ENCODE measurements at places on chromosomes 11 and 22.

DNA sequence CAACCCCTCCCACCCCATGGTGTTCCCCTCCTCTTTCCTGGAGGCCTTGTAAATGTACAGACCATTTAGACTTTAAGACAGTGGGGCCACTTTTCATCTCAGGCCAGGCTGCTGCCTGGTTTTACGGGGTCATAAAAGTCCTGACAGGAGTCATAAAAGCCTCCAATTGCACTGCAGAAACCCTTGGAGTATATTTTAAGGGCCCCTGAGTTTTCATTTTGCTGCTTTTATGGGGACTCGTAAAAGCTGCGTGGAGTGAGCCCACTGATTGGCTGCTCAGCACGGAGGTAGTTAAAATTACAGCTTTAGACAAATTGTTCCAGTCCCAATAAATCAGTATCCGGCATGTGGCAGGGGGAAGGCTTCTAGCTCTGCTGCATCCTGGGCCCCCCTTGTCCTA lies 627.6 kb downstream of the NTM start:
- DNase-seq, result no peak

DNA sequence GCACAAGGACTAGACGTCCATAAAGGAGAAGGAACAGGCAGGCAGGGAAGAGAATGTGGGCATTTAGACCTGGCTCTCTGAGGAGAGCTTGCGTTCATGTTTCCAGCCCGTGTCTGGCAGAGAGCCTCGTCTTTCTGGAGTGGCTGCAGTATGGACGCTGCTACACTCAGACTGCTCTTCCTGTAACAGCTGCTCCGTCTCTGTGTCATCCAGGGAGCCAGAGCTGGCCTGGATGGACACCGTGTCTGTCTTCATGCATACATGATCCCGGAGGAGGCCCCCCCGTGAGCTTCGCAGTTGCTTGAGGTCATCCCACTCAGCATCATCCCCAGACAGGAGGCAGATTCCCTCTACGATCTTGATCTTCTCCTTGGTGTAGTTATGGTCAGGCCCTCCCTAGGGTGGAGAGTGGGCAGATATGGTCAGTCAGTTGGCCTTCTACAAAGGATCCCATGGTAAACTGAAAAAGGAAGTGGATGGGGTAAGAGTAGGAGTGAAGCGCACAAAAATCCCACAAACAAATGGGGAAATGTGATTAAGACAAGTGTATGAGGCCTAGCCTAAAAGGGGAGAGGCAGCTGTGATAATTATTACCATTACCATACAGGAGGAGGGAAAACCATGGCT lies 13.0 kb upstream of the CKAP5 start:
- no peak for DNase-seq

DNA sequence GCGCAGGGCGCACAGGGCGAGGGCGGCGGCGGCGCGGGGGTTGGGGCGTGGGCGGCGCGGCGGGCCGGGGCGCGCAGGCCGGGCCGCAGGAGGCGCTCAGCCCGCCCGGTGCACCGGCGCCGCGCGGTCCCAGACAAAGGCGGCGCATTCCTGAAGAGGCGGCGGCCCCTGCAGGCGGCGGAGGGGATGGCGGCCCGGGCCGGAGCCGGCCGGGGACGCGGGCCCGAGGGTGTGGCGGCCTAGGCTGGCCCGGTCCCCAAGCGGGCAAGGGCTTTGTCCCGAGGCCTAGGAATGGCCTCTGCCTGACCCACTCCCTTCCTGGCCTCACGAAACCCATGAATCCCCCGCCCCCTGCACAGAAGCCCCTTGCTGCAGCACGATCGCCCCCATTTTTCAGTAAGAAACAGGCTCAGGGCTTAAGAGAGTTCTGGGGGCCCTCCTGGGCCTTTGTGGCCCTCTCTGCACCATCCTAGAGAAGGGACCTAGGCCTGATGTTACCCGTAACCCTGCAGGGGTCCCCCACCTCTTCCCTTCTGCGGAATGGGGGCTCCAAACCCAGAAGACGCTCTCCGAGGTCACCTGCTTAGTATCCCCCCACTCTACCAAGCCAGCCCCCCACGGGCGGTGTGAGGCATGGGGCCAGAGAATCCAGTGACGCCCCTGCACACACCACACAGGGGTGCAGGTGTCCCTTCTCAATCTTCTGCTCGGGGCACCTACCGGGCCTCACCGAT lies at the start of gene RTN4R:
TSS of gene RTN4R (minus strand) at position 40 of the 734 bp plus-strand sequence. CDS start 226 bp downstream, outside the sequence.
- peak; percentile 60 for DNase-seq

GRCh38 chr11:103601225-103601846 lies 435.1 kb upstream of the DDI1 start:
- DNase-seq, result peak; percentile 48

- no peak for DNase-seq
Measured at GRCh38 chr11:73781303-73781702, 6.4 kb upstream of the MRPL48 start.

DNA sequence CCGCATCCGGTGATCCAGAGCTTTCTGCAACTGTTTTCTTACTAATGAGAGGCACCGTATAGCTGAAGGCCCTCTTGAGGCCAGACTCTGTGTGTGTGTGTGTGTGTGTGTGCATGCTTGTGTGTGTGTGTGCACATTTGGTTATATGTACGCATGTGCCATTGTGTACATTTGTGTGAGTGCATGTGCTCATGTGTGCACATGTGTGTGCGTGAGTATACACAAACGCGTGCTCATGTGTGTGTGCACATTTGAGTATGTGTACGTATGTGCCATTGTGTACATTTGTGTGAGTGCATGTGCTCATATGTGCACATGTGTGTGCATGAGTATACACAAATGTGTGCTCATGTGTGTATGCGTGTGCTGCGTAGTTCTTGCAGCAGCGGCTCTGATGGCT lies 12.3 kb upstream of the FGF19 start:
- DNase-seq, result no peak

GRCh38 chr11:10556590-10556989 lies 11.9 kb downstream of the LYVE1 start:
- DNase-seq, result no peak

DNA sequence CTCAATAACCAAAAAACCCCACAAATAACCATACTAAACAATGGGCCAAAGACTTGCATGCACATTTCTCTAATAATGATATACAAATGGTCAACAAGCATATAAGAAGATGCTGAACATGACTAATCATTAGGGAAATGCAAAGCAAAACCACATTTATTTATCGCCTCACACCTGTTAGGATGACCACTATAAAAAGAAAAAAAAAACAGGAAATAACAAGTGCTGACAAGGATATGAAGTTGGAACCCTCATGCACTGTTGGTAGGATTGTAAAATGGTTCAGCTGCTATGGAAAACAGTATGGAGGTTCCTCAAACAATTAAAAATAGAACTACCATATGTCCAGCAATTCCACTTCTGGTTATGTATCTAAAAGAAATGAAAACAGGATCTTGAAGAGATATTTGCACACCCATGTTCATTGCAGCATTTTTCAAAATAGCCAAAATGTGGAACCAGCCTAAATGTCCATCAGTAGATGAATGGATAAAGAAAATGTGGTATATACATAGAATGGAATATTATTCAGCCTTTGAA lies 66.2 kb downstream of the AMBRA1 start:
- no peak for DNase-seq

GRCh38 chr11:14262271-14262846 lies 96.6 kb downstream of the RRAS2 start:
- no peak for DNase-seq

DNA sequence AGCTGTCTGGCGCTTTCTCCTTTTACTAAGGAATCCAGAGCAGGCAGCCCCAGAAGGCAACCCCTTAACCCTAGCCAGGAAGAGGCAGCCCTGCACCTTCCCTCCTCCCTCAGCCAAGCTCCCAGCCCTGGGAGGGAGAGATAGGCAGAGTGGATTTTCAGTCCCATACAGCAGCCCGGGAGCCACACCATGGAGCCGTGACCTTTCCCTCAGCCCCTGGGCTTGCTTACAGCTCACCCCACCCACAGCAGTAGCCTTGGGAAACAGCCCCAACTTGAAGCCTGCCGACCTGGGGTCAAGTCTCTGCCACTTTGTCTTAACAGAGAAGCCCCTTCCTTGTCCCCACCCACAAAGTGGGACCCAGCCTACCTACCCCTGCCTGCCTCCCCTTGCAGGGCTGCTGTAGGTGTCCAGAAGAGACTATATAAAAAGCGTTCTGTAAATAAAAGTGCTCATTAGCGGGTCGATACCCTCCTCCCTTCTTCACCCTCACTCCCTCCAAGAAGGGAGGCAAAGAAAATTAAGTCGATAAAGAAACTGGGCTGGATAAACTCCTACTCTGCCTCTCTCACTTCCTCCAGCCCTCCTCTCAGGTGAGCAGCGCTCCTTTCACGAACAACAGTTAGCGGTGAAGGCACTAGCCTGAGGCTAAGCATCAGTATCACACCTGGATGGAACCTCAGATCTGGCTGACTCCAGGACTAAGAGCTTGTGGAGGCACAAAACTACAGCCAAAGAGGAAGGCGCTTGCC lies 4.2 kb downstream of the TST start:
- no peak for DNase-seq

- DNase-seq, result no peak
Measured at GRCh38 chr11:84963240-84963639, 663.9 kb downstream of the DLG2 start.

GRCh38 chr22:39146256-39147101 lies 6.0 kb downstream of the CBX7 start:
- no peak for DNase-seq

- peak; percentile 40 for DNase-seq
Measured at GRCh38 chr11:134252346-134253187, 585 bp downstream of the THYN1 start.

- DNase-seq, result no peak
Measured at GRCh38 chr22:47230251-47230650, 467.8 kb downstream of the TBC1D22A start.

DNA sequence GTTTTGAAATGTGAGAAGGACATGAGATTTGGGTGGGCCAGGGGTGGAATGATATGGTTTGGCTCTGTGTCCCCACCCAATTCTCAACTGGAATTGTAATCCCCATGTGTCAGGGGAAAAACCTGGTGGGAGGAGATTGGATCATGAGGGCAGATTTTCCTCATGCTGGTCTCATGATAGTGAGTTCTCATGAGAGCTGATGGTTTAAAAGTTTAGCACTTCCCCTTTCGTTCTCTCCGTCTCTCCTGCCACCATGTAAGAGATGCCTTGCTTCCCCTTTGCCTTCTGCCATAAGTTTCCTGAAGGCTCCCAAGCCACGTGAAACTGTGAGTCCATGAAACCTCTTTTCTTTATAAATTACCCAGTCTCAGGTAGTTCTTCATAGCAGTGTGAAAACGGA lies 113.5 kb downstream of the FCHSD2 start:
- DNase-seq, result no peak

- DNase-seq, result no peak
Measured at GRCh38 chr11:76699451-76700091, 29.0 kb upstream of the LRRC32 start.

DNA sequence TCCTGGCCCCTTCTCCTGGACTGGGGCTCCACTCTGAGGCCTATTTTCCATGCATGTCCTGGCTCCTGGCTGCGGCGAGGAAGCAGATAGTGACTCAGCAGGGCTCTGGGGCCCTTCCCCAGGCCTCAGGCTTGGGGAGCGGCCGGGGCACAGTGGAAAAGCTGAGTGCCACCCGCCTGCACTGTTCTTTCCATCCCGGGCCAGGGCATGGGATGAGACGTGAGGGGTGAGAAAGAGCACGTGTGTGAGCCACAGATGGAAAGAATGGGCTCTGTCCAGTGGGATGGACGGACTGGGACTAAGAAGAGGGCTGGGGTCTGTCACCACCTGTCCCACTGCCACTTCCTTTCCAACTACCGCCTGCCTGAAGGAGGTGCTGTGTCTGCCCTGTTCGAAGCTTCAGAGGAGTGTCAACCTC lies 12.8 kb downstream of the SLC37A2 start:
- no peak for DNase-seq

DNA sequence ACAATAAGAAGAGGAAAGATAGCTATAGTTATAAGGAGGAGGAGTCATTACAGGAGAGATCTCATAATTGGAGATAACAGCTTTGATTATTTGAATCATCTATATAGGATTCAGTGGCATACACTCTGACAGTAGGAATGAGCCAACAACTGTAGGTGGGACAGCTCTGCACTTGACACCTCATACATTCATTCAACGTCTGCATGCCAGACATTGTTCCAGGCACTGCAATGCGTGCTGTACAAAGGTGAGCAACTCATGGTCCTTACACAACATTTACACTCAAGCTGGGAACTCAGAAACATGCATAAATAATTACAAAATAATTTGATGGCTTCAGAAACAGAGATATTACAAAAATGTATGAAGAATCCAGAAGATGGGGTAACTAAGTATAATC lies 154.3 kb downstream of the MSANTD4 start:
- DNase-seq, result no peak

DNA sequence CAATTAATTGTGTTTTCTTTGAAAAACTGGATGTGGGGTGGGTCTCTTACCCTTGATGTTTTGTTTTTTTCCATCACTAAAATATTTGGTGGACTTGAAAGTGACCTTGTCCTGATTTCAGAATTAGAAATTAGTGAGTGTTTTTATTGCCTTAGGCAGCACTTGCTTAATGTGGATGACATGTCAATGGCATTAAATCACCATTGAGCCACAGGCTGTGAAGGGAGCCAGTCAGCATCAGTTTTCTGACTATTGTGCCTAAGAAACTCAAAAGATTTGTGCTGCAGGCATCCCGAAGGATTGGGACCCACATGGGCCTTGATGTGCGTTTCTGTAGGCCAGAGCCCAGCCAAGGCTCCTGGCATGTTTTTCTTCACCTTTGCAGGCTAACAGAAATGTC lies 53.8 kb downstream of the SWAP70 start:
- no peak for DNase-seq

All from H9 (cell line).